Stimulated activated CD4-positive, alpha-beta T cell treated with anti-CD3 and anti-CD28 coated beads, Interleukin-1b, Interleukin-23, amount 100 ng/mL, for 1 hour (primary cell): ENCODE measurements at places on chromosomes 4 and X.

GRCh38 chr4:74117024-74117534 lies 18.1 kb upstream of the CXCL2 start:
- no peak for DNase-seq

GRCh38 chrX:14676431-14676830 lies 147.1 kb downstream of the GLRA2 start:
- DNase-seq, result no peak

- DNase-seq, result no peak
These were observed 44.5 kb upstream of the RASGEF1B start for GRCh38 chr4:81516241-81516640.

DNA sequence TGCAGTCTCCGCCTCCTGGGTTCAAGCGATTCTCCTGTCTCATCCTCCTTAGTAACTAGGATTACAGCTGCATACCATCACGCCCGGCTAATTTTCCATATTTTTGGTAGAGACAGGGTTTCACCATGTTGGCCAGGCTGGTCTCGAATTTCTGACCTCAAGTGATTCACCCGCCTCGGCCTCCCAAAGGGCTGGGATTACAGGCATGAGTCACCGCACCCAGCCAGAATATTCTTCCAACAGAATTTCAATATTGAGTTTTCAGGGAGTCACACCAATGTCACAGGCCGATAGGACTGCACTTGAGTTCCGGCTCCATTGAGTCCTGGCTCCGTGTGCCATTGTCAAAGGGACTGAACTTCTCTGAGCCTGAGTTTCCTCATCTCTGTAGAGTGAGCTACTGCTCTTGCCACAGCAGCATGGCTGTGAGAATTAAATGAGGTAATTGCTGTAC lies 82.9 kb downstream of the CLCN4 start:
- no peak for DNase-seq
